ENCODE measurements at places on chromosomes 5 and 9.
A peak's percentile ranks its signal among the peaks of the same experiment; 100 is the strongest.

- no peak for DNase-seq
Observed at GRCh38 chr9:111474385-111474784, 9.8 kb downstream of the ECPAS start.

- DNase-seq = no peak
Observed at GRCh38 chr5:87122151-87122977, 145.3 kb upstream of the RASA1 start.

DNA sequence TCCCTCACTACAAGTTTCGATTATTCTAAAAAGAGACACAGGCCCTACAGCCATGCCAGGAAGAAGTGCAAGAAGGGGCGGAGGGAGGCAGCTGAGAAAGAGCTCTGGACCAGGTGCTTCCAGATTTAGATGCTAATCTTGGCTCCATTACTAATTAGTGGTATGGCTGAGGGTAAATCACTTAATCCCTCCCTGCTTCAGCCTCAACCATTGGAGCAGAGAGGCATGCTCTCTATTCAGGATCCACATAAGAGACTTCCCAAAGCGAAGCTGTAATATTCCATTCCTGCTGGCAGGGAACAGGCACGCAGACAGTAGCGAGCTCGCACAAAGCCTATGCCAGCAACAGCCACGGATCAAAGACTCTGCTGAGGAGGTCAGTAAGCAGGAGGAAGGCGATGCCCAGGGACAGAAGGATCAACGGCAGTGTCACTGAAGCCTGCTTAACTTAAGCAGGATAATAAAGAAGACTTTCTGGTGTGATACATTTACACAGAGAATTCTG is 24.2 kb downstream of the LIFR start:
- DNase-seq = no peak

- DNase-seq = no peak
Observed at GRCh38 chr9:98178874-98179850, 13.3 kb downstream of the CORO2A start.

DNA sequence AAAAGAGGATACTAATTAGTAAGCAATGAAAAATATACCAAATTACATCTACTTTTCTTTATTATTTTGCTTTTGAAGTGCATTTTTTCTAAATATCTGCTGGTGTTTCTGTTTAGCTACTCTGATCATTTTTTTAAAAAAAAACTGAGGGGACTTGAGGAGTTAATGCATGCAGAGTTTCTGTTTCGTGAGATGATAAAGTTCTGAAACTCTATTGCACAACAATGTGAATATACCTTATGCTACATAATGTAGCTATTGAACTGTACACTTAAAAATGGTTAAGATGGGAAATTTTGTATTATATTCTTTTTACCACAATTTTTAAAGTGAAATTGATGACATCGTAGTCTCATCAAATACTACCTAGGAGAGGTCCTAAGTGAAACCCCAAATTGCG is 288.3 kb upstream of the NR4A3 start:
- no peak for DNase-seq

DNA sequence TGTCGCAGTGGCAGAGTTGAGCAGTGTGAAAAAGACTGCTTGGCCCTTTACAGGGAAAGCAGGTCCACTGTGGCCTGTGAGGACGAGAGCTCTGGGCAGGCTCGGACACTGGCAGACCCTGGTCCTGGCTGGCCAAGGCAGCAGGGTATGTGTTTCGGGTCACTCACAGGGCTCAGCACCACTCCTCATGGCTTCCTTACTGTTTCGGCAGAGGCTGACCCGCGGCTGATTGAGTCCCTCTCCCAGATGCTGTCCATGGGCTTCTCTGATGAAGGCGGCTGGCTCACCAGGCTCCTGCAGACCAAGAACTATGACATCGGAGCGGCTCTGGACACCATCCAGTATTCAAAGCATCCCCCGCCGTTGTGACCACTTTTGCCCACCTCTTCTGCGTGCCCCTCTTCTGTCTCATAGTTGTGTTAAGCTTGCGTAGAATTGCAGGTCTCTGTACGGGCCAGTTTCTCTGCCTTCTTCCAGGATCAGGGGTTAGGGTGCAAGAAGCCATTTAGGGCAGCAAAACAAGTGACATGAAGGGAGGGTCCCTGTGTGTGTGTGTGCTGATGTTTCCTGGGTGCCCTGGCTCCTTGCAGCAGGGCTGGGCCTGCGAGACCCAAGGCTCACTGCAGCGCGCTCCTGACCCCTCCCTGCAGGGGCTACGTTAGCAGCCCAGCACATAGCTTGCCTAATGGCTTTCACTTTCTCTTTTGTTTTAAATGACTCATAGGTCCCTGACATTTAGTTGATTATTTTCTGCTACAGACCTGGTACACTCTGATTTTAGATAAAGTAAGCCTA is 15.7 kb downstream of the SQSTM1 start:
- DNase-seq = peak; percentile 49

DNA sequence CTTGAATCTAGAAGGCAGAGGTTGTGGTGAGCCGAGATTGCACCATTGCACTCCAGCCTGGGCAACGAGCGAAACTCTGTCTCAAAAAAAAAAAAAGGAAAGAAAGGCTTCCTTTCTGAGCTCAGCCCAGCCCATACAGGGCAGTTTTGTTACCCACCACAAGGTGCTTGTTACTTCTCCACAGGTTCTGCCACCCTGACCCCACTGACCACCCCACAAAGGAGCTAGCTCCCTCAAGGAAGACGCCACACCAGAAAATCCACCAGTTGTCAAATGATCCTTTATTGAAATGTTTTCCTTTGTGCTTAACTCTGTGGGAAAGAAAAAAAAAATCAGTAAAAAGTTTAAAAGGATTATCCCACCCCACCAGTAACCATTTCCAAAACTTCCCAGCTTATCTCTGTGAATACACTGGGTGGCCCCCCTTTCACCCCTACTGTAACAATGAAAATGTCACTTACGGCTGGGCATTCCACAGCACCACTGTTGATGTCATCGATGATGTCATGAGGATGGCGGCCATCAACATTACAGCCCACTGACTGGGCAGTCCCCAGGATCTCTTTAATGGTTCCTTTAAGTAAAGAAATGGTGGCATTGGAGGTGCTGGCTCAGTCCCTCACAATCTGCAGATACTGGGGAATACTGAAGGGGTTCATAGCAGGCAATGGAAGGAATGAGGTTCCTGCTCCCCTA is 3.6 kb downstream of the RPL12 start:
- DNase-seq = no peak

- no peak for DNase-seq
Observed at GRCh38 chr5:14216902-14217301, 73.8 kb downstream of the TRIO start.

GRCh38 chr5:121979691-121980090 is 17.9 kb downstream of the SRFBP1 start:
- no peak for DNase-seq

DNA sequence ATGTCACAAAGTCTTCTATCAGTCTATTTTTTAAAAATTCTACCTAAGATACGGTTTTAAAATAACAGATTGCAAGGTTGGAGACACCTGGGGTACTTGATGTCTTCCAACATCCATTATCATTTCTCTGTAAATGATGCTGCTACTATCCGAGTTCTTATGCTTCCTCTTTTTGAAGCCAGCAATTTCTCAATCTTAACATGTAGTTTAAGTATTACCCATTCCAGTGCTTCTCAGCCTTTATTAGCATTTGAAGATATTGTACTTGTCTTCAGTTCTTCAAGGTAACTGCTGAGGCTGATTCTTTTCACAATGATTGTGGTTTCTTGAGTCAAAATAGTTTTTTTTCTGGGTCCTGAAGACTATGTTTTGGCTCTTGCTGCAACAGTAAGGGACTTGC is 96.4 kb upstream of the SELENOP start:
- no peak for DNase-seq

- DNase-seq = no peak
Observed at GRCh38 chr5:56725711-56726411, 89.5 kb upstream of the MAP3K1 start.

- DNase-seq = no peak
Observed at GRCh38 chr5:98641671-98642070, 131.8 kb upstream of the RGMB start.

GRCh38 chr9:123536455-123536868 is 180.5 kb downstream of the CRB2 start:
- DNase-seq = no peak

GRCh38 chr9:73780916-73781315 is 629.3 kb downstream of the ANXA1 start:
- peak; percentile 51 for DNase-seq

DNA sequence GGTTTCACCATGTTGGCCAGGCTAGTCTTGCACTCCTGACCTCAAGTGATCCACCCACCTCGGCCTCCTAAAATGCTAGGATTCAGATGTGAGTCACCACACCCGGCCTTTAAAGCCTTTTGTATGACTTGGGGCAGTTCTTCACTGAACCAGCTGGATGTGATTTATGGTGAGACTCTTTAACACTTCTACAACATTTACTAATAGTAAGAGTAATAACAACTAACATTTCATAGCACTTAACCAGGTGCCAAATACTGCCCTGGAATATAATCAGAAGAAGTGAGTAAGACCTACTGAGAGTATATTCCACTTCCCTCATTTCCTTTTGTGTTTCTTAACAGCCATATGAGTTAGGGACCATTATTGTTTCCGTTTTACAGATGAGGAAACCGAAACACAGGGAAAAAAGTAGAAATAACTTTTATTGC is 10.0 kb downstream of the ZSWIM6 start:
- DNase-seq = peak; percentile 52

- DNase-seq = no peak
Observed at GRCh38 chr5:130692770-130693169, 472.3 kb downstream of the HINT1 start.

DNA sequence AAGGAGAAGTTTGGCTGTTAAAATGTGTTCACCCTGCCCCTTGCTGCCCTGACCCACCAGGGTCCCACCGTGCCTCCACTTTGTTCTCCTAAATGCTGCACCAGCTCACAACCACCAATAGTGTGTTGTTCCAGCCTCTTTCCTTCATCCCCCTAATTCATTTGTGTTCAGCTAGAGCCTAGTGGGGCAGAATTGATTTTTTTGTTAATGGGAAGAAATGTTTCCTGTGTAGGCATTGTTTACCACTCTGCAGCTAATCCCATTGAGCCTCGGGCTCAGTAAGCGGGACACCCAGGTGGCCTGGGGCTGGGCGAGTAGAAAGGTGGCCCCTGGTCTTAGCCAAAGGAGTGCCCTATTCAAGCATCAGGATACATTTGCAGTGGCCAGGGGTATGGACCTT is 127.6 kb downstream of the MVB12B start:
- DNase-seq = no peak

GRCh38 chr5:102971676-102972293 is 148.2 kb downstream of the GIN1 start:
- DNase-seq = no peak

- DNase-seq = no peak
Observed at GRCh38 chr9:4801156-4801555, 8.4 kb downstream of the RCL1 start.

- DNase-seq = no peak
Observed at GRCh38 chr5:95283022-95283615, 1.8 kb downstream of the MCTP1 start.

DNA sequence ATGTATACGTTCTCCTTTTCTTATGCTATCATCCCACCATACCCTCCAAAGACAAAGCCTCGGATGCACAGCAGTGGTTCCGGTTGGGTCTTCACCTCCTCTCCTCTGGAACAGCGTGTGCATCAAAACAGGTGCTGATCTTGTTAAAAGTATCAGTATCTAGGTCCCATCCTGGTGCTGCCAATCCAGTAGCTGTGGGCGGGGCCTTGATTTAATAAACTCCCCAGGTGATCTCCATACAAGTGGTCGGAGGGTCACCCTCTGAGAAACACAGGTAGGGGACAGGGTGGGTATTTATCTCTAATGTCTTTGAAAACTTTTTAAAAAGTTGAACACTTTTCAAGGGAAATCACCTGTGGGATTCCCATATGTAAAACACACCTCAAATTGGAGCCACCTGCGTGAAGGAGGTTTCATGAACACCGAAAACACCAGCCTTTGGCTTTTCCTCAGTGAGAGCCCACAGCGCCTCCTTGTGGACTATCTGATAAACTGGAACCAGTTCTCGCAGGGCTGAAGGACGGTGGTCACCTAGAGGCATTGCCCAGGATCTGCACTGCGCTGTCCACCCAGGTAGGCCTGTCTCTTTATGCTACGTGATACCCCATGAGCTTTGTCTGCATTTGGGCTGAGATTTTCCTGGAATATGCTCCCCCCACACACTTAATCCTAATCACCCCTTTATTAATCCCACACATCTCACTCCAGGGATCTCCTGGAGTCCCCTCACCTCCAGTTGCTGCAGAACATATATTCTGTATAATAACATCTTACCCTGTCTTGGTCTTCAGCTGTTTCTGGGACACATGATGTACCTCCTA is 80.5 kb upstream of the EPB41L4B start:
- DNase-seq = peak; percentile 71

- DNase-seq = no peak
Observed at GRCh38 chr9:130845254-130845653, 10.2 kb downstream of the ABL1 start.

- no peak for DNase-seq
Observed at GRCh38 chr5:177024559-177024958, 2.1 kb downstream of the ZNF346 start.

- no peak for DNase-seq
Observed at GRCh38 chr5:25005431-25005830, 360.7 kb upstream of the CDH10 start.

DNA sequence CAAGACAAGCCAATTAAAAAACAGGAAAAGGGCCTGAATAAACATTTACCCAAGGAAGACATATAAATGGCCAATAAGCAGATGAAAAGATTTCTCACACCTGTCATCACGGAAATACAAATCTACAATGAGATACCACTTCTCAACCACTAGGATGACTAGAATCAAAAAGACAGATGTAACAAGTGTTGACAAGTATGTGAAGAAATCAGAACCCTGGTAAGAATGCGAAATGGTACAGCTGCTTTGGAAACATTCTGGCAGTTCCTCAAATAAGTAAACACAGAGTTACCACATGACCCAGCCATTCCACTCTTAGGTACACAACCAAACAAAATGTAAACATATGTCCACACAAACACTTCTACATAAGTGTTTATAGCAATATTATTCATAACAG is 32.5 kb downstream of the LEAP2 start:
- DNase-seq = no peak

- no peak for DNase-seq
Observed at GRCh38 chr9:2313512-2313911, 298.4 kb downstream of the SMARCA2 start.

DNA sequence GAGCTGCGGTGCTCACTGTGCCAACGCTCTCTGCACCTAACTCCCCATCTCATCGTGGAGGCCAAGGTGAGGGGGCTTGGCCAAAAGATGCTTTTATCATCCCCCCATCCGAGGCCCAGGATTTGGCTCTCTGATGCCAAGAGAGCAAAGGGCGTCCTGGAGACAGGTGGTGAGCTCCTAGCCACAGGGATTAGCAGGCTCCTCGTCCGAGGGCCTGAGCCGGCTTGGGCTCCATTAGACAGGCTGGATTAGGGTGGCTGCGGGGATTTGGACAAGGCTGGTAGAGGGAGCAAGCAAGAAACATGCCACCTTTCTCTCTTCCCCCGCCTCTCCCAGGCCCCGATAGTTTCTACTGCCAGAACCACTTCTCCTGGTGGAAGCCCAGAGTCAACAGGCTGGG is 1.0 kb upstream of the GRM6 start:
- no peak for DNase-seq

DNA sequence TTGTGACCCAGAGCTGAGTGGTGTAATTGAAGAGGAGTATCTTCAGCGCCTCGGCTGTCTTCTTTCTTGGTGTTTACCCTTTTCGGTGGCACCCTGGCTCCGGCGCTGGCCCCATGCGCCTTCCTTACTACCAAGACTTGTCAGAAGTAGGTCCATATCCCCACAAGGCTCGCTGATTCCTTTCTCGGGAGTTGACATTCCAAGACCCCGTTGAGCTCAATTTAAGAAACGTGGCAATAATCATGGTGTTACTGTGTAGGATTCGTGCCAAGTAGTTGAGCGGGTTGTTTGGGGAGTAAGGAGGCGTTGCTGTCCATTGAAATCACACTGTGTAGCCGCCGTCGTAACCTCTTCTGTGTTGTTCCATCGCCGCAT is 795 bp downstream of the NDUFAF2 start:
- DNase-seq = peak; percentile 35

Data from PC-9 (cell line).